ENCODE measurements at places on chromosomes 1 and 21.

DNA sequence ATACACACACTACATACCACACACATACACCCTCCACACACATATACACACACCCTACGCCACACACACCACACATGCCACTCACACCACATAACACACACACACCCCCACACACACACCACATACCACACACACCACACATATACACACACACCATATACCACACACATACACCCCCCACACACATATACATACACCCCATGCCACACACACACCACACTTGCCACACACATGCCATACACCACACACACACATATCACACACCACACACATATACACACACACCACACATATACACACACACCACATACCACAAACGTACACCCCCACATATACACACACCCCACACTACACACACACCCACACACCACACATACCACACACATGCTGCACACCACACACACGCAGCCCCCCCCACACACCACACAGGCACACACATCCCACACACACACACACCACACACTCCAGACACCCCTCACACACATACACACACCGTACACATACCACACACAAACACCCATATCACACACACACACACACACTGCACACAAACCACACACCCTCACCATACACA is 76.7 kb upstream of the TMPRSS2 start:
- DNase-seq: no peak

DNA sequence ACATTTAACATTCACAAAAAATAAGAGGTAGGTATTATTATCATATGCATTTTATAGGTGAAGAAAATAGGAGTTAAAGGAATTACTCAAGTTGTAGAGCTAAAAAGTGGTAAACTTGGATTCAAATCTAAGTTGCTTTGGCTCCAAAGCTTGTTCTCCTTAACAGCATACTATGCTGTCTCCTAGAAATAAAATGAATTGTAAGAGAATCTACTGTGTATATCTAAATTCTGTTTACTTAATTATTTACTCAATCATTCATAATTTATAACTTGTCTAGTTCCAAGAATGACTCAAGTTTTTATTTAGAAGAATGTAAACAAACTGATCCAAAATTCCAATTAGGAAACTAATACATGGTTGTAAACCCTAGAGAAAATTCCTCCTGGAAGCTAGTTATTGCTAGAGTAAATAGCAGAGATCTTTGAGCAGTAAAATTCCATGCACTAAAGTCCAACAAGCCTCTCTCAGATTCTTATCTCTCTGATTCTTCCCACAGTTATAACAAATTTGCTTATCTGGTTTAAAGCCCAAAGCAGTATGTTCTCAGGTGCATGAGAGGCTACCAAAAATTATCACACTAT is 132.5 kb upstream of the DPT start:
- no peak for DNase-seq

GRCh38 chr21:35408401-35408800 is 359.3 kb upstream of the RUNX1 start:
- DNase-seq: peak; percentile 67

GRCh38 chr21:19523746-19524145 is 1120.2 kb upstream of the TMPRSS15 start:
- DNase-seq: peak; percentile 2

DNA sequence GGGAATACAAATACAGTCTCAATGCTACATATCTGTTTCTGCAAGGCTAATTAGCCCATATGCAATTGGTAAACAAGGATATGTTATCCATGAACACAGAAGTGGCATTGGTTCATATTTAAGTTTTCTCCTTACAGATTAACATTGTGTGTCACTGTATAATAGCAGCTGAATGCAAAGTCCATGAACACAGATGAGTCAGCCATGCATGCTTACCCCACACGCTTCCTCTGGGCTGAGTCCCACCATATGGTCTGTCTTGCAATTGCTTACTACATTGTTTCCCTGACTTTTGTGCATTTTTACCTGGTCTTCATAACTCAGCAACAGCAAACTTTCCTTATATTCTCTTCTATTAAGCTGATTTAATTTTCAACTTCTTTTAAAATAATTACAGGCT is 41.5 kb upstream of the TSNAX start:
- peak; percentile 82 for DNase-seq

DNA sequence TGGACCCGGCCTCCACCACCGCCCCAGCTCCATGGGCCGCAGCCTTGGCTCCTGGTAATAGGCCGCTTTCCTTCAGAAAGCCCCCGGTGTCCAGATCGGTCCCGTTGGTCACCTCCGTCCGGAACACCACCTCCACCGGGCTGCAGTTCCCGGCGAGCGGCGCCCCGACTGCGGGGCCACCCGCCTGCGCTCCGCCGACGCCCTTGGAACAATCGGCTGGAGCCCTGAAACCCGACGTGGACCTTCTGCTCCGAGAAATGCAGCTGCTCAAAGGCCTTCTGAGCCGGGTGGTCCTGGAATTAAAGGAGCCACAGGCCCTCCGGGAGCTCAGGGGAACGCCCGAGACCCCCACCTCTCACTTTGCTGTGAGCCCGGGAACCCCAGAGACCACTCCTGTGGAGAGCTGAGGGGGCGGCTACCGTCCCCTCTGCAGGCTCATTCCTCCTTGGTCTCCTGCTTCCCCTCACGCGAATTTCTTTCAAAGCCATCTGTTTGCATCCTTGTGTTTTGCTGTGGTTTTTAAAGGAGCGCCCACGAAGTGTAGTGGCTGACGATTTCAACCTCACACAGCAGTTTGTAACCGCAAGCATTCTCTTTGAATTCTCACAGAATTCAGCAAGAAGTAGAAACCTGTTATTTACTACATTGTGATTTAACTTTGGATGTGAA is 6.0 kb downstream of the FCRLB start:
- DNase-seq: peak; percentile 84

DNA sequence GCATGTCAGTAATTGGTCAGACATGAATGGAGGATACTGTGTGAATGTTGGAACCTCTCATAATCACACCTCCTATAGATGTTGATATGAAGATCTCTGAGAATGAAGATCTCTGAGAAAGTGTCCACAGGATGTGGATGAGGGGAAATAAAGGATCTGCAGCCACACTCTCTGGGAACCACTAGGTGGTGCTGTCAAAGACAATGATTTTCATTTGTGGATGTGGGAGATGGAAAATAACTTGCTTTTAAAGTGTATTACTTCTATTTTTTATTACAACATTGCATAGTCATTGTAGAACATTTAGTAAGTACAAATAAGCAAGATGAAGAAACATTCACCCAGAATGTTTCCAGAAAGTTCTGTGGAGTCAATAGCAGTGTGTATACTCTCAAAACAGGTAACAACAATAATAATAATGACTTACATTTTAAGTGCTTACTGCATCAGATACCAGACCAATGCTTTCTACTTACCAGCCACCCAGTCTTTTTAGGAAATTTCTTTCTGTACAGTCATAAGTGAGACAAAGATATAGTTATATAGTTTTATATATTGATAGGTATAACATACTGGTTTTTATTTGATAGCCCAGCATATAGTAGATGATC is 128.2 kb downstream of the ATG4C start:
- DNase-seq: peak; percentile 36

DNA sequence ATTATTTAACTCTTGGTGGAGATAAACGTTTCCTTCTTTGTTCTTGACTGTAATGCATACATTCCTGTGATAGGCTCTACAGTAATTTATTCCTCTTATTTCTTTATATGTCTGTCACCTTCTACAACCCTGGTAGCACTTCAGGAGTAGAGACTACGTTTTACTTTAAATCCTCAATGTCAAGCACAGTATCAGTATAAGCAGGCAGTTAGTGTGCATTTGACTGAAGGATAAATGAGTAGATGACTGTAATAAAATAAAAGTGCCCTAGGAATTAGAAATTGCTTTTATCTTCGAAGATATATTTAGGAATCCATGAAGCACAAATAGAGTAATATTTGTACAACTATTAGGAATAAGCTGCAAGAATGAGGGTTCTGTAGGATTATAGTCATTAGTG is 599.6 kb upstream of the PRMT6 start:
- DNase-seq: no peak

DNA sequence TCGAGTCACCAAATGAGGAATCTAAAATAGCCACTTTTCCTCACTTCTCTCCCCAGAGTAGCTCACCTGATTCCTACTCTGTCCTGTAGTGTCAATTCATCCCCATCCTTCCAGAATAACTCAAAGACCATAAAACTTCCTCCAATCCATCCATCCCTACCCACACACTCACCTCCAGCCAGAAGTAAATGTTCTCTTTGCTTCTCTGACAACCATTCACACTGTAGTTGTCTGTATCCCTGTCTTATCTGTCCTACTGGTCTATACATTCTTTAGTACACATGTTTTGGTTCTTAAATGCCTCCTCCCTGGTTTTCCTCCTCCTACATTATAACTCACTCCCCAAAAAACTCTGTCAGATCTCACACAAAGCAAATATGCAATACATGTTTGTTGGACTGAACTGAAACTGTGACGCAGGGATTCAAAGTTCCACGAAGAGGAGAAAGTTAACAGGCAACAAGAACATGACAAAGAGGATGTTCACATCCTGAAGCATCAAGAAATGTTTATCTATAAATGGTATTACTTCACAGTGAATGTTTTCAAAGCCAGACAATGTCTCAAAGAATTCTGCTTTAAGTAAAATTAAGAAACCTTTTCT is 11.0 kb downstream of the TP53BP2 start:
- peak; percentile 91 for DNase-seq

DNA sequence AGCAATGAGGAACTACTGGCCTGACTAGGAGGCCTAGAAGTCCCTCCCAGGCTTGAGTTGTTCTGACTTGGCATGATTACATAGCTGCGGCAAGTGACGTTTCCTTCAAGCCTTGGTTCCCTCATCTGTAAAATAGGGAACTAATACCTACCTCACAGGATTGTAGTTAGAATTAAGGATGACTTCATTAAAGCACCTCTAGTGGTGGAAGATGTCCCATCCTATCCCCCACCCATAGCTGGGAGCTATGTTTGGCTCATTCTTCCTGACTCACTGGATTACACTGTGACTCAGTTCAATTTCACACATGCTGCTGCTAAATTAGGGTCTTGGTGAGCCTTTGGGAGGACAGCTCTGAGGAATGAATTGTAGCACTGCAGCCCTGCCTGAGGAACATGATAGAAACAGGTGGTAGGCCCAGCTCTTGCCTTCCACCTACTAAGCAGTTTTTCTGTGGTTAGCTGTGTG is 6.0 kb upstream of the SHISA4 start:
- peak; percentile 85 for DNase-seq

DNA sequence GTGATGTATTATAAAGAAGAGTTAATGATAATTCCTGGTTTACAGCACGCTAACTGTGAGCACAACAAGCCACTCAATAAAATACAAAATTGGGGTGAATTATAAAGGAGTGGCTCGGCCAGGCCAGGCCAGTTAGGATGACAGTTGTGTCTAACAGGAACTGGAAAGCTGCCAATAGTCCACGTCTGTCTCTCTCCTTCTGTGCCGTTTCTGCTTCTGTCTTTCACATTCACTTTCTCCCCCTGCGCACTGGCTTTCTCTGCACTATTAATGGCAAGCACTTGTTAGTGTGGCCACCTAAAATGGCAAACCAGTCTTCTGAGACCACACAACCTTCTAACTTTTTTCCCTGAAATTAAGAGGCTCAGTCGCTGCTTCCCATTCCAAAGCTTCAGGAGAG is 394.3 kb downstream of the NTNG1 start:
- no peak for DNase-seq

- peak; percentile 73 for DNase-seq
Measured at GRCh38 chr1:151653397-151653796, 41.5 kb downstream of the SNX27 start.

DNA sequence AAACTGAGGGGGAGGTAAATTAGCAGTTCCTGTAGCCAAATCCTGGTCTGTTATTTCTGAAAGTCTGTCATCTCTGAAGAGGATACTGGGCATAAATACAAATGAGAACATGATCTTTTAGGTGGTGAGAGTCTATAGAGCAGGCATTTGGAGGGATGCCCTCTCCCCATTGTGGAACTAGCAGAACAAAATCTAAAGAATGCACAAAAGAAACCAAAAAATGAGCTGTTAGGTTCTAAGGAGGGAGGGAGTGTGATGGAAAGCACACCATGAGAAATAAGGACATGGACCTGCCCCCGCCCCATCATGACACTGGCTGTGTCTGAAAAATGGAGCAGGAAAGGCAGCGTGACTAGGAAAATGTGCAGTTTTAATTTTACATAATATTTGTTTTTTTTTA is 262.0 kb downstream of the KIF26B start:
- no peak for DNase-seq

DNA sequence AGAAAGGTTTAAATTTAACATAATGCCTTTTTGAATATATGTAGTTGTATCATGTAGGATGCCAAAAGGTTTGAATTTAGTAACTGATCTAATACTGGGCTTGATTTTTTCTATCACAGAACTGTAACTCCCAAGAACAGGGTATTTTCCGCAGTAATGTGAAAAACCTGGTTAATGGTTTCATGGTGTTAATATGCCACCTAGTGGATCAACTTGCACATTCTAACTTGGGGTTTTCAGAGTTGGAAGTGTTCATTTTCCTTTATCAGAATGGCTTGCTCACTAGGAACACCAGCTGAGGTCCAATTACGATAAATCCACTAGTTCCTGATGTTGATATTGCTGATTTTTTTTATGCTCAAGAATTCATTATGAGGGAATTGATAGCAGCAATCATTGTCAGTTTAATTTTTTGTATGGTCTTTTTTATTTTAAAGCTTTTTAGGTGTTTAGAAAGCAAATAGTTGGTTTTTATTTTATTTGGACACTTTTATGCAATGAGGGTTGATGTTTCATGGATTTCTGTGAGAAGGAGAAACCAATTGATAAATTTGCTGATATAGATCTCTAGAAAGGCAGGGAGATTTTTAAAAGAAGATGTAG is 157.2 kb downstream of the PLA2G4A start:
- peak; percentile 74 for DNase-seq

DNA sequence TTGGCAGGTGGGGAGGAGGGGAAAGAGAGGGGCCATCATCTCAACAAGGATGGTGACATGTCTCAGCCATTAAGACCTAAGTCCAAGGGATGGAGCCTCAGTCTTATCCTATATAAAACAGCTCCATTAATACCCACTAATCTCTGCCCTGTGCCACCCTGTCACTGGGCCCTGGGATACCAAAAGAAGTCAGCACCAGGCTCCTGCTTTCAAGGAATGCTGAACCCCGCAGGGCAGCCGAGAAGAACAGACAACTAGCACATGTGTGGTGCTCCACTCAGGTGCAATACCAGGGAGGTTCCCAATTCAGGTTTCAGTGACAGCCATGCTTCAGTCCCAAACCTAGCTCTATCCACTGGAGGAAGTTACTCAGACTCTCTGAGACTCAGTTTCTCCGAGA is 128.4 kb downstream of the GRIK3 start:
- DNase-seq: no peak

DNA sequence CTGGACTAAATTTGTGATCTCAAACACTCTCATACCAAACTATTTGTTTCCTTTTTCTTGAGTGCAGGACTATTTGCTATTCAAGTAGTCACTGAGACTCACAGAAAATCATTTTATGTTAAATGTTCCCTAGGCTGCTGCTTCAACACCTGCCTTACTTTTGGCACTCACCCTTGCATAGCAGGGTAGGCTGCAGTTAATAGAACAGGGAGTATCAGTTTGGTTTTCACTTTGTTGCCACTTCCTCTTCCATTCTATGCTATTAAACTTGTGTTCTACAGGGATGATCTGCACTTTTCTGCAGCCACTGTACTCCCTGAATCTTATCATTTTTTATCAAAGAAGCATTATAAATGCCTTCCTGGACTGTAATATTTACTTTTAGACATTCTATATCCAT is 148.7 kb upstream of the PRMT6 start:
- no peak for DNase-seq
